ENCODE measurements at places on chromosomes 1 and 21.

DNA sequence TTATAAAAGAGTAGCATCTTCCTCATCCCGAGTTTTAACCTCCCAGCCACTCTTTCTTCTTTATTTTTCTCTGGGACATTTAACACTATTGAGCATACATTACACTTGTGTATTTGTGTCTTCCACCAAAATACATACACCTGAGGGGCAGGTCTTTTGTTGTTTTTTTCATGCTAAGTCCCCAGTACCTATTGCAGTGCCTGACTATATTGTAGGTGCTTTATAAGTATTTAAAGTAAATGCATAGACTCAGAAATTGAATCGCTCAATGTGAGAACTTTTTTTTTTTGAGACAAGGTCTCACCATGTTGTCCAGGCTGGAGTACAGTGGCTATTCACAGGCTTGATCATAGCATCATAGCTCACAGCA is 7.8 kb upstream of the SEMA4A start:
- DNase-seq = no peak

- peak; percentile 63 for DNase-seq
Measured at GRCh38 chr21:31509194-31510017, 150.1 kb upstream of the SOD1 start.

GRCh38 chr1:184395937-184396480 is 9.2 kb downstream of the C1orf21 start:
- DNase-seq = no peak

GRCh38 chr1:47656719-47657685 is 219.2 kb downstream of the FOXD2 start:
- no peak for DNase-seq

DNA sequence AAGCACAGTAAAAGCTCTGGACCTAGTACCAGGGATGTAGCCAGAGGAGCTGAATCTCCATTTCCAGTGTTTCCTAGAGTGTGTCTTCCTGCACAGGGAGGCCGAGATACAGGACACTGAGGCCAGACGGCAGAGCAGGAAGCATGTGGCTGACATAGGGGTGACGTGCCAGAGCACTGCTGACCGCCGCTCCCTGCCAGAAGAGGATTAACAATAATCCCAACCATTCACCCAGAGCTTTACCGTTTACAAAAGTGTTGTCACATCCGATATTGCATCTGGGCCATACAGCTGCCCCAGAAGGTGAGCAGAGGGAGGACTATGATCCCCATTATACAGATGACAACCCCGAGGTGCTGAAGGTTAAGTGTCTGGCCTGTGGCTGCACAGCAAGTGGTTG is 5.8 kb upstream of the CLDN19 start:
- no peak for DNase-seq

Data from stimulated activated CD8-positive, alpha-beta memory T cell treated with anti-CD3 and anti-CD28 coated beads, Interleukin-15, amount 100 ng/mL, for 4 hours (primary cell).